ENCODE measurements at places on chromosomes 4 and X.

GRCh38 chr4:15912236-15912635 is 26.3 kb downstream of the FGFBP1 start:
- DNase-seq = no peak

GRCh38 chr4:56229947-56230346 is 157.3 kb downstream of the AASDH start:
- DNase-seq = no peak

DNA sequence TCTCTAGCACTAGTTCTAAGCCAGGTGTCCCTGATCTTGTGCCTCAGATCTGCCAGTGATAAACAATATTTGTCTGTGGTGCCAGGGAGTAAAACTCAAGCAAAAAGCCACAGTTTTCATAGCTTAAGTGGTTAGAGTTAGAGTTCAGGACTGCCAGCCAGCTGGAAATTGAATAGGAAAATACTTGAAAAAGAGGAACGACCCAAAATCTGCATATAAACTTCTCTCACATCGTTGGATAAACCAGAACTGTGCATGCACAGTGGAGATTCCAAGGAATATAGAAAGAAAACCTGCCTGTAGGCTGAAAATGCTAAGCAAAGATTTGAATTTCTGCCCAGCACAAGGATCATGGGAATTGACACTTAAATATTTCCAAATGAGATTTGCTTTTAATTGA is 35.0 kb upstream of the GNPDA2 start:
- DNase-seq = no peak

GRCh38 chrX:119997570-119997969 is 54.0 kb upstream of the NKAP start:
- DNase-seq = no peak

- DNase-seq = no peak
Observed at GRCh38 chr4:71456841-71457240, 118.0 kb downstream of the SLC4A4 start.

DNA sequence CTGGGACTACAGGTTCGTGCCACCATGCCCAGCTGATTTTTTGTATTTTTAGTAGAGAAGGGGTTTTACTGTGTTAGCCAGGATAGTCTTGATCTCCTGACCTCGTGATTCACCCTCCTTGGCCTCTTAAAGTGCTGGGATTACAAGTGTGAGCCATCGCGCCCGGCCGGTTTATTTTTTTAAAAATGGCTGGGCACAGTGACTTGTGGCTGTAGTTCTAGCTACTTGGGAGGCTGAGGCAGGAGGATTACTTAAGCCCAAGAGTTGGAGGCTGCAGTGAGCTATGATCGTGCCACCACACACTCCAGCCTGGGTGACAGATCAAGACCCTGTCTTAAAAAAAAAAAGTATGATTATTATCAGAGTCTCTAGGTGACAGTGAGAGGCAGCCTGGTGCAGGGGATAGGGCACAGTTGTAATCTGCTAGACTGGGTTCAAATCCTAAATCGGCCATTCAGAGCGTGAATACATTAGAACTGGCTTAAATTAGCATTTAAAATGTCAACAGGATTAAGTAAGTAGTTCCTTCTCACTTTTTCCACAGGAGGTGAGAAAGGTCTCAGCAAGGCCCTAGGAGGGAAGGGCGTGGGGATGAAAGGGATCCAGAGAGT is 435 bp upstream of the MGST2 start:
- no peak for DNase-seq

DNA sequence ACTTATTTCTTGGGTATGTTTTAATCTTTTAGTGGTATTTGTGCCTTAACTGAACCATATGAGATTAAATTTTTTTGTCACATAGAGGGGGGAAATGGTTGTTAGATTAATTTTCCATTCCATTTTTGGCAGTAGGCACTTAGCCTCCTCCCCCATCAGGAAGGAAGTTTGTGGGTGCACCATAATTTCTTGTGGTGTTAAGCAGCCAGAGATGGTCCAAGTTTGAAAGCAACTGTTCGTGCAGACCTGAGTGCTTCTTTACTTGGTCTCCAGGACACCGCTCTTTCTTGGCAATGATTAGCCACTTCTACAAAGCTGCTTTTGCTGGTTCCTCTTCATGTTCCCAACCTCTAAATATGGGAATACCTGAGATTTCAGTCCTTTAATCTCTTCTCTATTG is 92.7 kb upstream of the RPL34 start:
- DNase-seq = peak; percentile 13

GRCh38 chr4:10285028-10285427 is 168.4 kb upstream of the WDR1 start:
- no peak for DNase-seq

DNA sequence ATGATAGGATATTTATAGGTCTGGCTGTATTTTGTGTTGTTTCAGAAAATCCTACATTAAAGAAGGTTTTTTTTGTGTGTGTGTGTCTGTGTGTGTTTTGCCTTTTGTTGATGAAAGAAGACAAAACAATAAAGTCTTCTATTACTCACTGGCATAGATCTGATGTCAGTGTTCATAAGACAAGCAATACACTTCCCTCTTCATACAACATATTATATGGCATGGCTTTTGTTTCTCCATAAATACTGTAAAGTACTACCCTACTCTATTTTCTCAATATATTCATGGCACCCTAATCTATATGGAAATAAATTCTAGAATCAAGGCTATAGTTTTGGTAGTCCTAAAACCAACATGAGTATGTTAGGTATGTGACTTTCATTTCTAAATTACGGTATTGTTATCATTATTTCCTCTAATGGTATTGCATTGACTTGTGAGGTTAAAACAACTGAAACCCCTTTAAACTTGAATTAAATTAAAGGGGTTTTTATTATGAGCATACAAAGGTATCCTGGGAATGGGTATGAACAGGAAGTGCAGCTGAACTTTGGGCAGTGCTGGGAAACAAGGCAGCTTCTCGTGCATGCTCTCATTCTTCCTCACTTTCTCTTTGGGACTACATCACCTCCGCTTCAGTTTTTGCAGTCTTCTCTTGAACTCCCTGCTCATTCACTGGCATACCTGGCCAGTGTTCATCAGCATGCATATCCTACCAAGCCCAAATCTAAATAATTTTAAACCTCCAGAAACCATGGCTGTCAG is 70.5 kb upstream of the PRSS48 start:
- no peak for DNase-seq

DNA sequence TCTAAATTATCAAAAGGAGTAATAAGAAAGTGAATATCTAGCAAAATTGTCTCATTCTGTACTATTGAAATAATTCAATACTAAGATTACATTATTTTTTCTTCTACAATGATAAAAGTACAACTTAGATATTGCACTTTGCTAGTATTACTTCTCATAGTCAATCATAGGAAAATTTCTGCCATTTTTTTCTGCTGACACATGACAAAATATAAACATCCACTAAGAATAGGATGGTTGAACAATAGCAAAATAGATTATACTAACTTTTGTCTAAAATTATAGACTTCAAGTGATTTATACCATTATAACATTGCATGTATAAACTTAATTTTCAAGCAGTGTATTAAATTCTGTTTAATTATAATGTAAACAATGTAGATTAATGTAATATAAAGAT is 540.2 kb downstream of the PDHA2 start:
- no peak for DNase-seq

DNA sequence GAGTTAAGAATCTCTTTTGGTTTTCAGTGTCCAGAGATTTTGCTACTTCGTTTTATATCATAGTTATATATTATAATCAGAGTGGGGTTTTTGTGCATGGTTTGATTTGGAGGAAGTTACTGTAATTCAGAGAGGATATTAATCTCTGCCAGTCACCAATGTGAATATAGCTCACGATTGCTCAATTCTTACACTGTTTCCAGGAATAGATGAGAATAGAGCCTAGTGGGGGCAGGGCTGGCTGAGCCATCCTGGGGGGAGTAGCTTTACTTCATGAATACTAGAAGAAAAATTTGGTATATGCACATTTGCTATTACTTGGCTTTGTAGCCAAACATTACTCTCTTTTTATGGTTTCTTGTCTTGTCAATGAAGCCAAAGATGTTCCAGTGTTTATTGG is 60.9 kb upstream of the TRPC3 start:
- DNase-seq = no peak

- DNase-seq = no peak
Observed at GRCh38 chr4:174152717-174153466, 130.6 kb downstream of the FBXO8 start.

GRCh38 chr4:1002631-1003251 is 8.7 kb upstream of the FGFRL1 start:
- no peak for DNase-seq

GRCh38 chr4:99408346-99408745 is 26.8 kb downstream of the ADH7 start:
- no peak for DNase-seq

- DNase-seq = no peak
Observed at GRCh38 chr4:164012396-164013027, 518.0 kb downstream of the TMA16 start.

DNA sequence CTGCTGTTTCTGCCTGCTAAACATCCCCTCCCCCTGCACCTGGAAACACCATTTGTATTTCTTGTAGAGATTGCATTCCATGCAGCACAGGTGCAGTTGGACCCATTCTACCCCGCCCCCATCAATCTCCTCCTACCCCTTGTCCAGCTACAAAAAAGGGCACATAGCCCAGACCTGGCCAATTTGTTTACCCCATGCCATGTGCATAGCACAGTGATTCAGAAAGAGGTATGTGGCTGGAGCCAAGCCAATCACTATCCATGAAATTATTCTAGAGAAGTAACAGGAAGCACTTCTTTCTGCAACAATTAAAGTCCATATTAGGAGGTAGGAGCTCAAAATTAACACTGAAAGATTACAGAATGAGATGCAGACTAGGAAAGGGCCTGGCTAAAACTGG is 20.2 kb upstream of the TMEM184C start:
- no peak for DNase-seq

DNA sequence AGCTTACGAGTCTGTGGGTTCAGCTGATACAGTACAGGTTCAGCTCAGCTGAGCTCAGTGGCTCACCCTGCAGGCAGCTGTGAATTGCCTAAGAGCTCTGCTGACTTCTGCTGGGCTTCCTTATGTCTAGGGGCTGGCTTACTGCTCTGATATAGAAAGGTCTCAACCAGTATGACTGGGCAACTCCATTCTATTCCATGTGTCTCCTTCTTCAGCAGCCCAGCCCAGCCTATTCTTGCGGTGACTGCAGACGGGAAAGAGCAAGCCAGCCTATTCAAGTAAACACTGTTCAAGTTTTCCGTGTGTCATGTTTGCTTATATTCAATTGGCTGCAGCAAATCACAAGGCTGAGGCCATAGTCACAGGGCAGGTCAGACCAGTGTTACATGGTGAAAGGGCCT is 615.4 kb upstream of the ZFP42 start:
- no peak for DNase-seq

- peak; percentile 41 for DNase-seq
Observed at GRCh38 chr4:24470666-24471485, 113.5 kb downstream of the DHX15 start.

GRCh38 chr4:76620723-76621468 is 185.9 kb downstream of the SHROOM3 start:
- DNase-seq = no peak

- DNase-seq = no peak
Observed at GRCh38 chrX:73615022-73615421, 52.0 kb downstream of the CHIC1 start.

- DNase-seq = no peak
Observed at GRCh38 chr4:87844452-87844851, 11.7 kb downstream of the MEPE start.

DNA sequence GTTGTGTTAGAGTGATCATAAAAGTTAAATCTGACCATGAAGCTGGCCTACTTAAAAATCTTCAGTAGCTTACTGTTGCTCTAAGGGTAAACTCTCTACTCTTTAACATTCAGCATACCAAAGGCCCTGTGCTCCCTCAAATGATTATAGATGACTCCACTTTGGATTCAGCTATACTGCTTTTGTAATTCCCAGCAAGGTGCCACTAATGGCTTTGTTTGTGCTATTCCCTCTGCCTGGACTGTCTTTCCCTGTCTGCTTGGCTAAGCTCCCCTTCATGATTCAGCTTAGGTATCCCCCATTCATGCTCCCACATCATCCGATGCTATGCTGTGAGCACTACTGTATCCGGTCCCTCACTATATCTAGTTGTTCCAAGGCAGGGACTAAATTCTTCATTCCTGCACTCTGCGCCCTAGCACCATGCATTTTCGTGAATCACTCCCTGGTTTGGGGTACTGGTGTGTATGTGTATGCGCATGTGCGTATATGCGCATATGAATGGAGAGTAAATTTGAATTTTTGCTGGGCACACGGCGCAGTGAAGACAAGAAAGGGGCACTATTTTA is 453 bp upstream of the PBDC1 start:
- no peak for DNase-seq

GRCh38 chrX:34778916-34779315 is 121.8 kb upstream of the TMEM47 start:
- no peak for DNase-seq

DNA sequence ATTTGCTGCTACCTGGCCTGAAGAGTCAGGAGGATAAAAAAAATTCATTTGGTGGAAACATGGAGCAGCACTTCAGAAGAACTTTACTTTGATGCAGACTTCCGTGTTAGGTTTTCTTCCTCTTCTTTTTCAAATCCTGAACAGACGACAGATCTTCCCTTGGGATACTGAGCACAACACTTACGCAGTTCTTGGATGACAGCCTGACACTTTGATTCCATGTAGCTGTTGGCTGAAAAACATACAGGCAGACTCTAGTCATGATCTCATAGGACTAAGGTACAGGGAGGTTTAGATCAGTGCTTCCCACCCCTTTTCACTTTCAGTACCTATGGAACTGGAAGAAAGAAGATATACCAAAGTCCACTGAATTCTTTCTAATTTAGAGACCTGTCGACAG is 9.2 kb downstream of the CMC4 start:
- DNase-seq = no peak

DNA sequence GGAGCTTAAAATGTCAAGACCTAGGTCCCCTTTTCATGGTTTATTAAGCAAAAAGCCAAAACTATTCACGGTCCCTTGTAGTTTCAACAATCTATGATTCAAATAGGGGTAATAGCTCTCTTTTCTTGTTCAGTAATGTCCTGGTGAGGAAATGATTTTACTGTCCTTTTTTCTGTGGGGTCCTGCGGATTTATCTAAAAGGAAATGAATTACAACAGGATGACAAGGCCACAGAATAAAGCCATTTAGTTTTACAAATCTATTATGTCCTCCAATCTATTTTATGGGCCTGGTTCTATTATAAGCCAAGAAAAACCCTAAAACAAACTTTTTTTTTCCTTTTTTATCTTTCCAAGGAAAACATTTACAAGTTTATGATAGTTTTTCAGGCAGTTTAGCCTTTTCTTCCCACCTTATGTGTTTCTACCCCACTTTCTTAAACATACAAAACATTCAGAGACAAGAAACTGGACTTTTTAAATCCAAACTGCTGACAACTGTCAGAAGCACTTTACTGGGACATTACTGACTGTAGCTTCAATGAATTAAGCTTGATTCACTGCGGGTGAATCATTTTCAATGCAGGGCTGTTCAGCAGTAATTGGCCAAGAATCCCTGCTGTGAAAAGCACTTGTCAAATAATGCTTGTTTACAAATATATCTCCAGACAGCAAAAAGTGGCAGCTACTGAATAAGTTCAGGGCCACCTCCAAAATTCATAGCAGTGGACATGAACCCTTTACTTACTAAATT is 4.3 kb downstream of the EPHA5 start:
- no peak for DNase-seq

GRCh38 chr4:83599183-83599582 is 63.3 kb downstream of the GPAT3 start:
- DNase-seq = peak; percentile 47
